Articular chondrocyte of knee joint (primary cell): ENCODE measurements at places on chromosomes 1 and 21. TPM values are rescaled to one million over a fixed set of nuclear protein-coding genes. Genes with fewer than 3 reads are reported as not detected.

ARMH1 gene
- total RNA-seq = 0.91 and 5.0 TPM in 2 replicates

LYPD8 gene
- not detected in 2 replicates for total RNA-seq

SERPINC1 gene
- total RNA-seq = 0.11 TPM in 1 of 2 replicates, not detected in the other

STUM gene
- under 0.01 TPM in 2 replicates for total RNA-seq

IFFO2 gene
- total RNA-seq = 6.3 and 9.1 TPM in 2 replicates

PROK1 gene
- not detected in 2 replicates for total RNA-seq

S100A7 gene
- not detected in 2 replicates for total RNA-seq

PADI2 gene
- total RNA-seq = not detected in 2 replicates

EFNA3 gene
- total RNA-seq = 0.65 and 1.6 TPM in 2 replicates

VSIG8 gene
- not detected in 2 replicates for total RNA-seq

MTR gene
- 37.7 and 47.0 TPM in 2 replicates for total RNA-seq

ATG4C gene
- total RNA-seq = 9.4 and 10.5 TPM in 2 replicates

TMEM51 gene
- total RNA-seq = 0.78 and 1.8 TPM in 2 replicates

RAP1A gene
- total RNA-seq = 33.1 and 37.1 TPM in 2 replicates
